CD4-positive, alpha-beta T cell treated with Interleukin-4 for 4 hours (primary cell): ENCODE measurements at places on chromosomes 2 and 18.

DNA sequence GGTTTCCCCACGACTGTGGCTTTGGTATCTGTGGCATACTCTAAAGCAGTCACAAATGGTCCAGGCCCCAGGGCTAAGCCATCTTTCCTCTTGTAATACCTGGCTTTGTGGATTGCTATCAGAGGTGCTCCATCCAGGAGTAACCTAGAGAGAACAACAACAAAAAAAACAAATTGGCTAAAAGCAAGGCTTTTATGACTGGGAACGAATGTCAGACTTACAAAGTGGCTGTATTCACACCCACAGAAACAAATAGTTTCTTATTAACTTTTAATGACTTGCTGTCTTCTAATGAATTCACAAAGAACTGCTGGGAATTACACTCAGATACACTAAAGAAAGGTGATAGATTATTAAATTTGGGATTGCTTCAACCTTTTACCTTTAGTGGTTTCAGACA, 35.1 kb downstream of the HDHD2 start:
- no peak for DNase-seq

- peak; percentile 26 for DNase-seq
Measured at GRCh38 chr2:8677646-8678592, 3.9 kb upstream of the ID2 start.

- no peak for DNase-seq
Measured at GRCh38 chr2:229226382-229226781, 44.7 kb downstream of the PID1 start.

- DNase-seq = no peak
Measured at GRCh38 chr2:73851274-73851673, 22.5 kb downstream of the STAMBP start.

GRCh38 chr2:135890835-135891234, 14.6 kb upstream of the MCM6 start:
- DNase-seq = no peak
